ENCODE measurements at places on chromosomes 3 and 15.

- DNase-seq: no peak
Measured at GRCh38 chr3:187130346-187131066, 8.8 kb downstream of the RPL39L start.

DNA sequence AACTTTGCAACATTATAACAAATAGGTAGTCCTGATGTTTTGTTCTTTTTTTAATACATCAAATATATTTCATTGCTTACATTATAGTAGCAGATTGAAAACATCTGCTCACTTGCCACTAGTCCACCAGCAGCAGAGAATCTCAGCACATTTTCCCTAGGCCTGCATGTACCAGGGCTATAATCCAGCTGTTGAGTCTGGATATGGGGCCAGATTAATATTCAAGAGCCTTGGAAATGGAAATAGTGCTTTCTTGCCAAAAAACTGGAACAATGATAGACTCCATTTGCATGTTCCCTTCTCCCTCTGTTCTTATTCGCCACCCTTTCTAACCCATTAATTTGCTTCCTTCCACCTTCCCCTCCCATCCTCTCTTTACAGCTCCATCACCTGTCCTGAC, 288.0 kb downstream of the EPHA3 start:
- DNase-seq: no peak

DNA sequence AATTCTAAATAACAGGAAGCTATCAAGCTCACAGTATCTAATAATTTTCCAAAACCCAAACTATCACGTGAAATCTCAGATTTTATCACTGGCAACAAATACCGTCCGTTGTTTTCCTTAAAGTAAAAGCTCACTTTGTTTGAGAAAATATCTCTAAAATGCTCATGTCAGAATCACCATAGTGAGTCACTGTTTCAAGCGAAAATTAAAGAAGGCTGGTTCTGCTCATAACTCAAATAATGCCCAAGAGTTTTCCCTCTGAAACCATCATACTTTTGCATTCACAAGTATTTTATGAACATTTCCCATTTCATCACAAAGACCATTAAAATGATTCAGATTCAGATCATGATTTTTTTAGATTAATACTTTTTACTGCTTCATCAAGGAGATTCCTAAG, 50.6 kb downstream of the TBL1XR1 start:
- DNase-seq: no peak

GRCh38 chr3:140724856-140725812, 47.3 kb downstream of the TRIM42 start:
- no peak for DNase-seq

DNA sequence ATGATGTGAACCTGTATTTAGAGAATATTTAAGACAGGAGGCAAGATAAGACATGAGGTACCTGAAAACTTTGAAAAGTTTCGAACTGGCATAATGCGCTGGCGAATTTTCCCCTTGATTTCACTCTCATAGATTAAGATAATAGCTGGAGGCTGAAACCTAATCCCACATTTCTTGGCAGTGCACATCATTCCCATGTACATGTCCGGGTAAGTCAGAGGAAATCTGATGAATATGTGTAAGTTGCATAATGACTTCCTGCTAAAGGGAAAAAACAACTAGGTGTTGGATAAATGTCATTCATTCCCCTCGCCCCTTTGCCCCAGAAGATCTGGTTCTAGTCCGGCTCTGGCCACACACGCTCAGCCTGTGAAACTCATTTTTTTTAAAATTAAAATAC, 3.6 kb downstream of the CEP19 start:
- no peak for DNase-seq

DNA sequence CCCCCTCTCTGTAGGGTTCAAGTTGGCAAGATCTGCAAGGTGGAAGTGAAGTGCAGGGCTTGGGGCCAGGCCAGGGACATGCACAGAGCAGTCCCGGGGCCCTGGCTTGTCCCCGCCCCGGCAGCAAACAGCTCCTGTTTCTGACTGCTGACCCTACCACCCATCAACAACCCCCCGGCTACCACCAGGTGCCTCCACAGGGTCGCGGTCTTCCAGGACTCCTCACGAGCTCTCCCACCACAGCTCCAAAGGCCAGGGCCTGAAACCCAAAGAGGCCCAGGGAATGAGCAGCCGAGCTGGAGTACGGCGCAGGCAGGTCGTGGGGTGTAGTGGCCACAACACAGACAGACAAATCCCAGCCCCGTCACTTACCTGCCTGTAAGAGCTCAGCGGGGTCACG, 121.3 kb upstream of the SMAD3 start:
- DNase-seq: no peak

GRCh38 chr15:91099616-91099994, 452 bp upstream of the SV2B start:
- peak; percentile 23 for DNase-seq

GRCh38 chr3:186109897-186110803, 1.3 kb upstream of the ETV5 start:
- DNase-seq: peak; percentile 20

DNA sequence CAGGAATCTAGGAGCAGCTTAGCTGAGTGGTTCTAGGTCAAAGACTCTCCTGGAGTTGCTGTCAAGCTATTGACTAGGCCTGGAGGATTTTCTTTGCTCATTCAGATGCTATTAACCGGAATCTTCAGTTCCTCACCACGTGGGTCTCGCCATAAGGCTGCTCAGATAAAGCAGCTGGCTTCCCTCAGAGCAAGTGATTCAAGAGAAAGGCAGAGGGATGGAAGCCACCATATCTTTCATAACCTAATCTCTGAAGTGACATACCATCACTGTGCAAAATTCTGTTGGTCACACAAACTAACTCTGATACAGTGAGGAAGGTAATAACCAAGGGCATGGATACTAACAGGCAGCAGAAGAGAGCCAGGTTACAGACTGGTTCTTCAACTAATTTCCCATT, 72.7 kb upstream of the FLNB start:
- DNase-seq: no peak

DNA sequence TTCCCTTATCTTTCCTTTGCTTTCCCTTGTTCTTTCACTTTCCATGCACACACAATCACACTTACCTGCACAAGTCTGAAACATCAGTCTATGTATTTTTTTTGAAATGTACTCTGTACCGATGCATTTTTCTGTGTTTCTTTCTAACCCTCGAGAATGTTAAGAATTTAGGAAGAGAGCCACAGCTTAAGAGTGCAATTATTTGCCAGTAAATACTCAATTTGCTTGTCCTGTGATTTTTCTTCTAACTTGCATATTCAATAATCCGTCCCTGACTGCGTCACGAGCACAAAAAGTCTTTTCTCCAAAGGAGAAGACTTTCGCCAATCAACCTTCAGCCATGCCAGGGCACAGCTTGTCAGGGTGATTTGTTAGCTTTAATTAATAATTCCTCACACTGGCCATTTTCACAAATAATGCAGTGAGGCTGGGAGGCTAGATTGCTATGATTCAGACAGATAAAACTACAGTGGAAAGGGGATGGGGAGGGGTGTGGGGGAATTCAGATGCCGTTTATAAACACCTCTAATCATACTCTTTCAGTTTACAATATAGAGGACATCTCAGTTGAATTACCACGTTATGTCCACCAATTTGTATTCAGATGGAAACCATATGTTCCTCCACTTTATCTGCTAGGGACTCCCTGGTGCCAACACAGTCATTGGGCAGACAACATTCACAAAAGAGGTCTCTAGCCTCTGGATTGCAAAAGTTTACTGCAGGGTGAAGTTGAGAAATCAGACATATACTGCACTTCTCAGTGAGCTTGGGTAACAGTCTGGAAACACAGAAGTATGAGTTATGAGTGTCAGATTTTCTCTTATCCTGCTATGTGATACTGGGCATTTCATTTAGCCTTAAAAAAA, 388.0 kb downstream of the ZBTB20 start:
- no peak for DNase-seq

- DNase-seq: no peak
Measured at GRCh38 chr15:95605098-95605497, 725.4 kb upstream of the NR2F2 start.

DNA sequence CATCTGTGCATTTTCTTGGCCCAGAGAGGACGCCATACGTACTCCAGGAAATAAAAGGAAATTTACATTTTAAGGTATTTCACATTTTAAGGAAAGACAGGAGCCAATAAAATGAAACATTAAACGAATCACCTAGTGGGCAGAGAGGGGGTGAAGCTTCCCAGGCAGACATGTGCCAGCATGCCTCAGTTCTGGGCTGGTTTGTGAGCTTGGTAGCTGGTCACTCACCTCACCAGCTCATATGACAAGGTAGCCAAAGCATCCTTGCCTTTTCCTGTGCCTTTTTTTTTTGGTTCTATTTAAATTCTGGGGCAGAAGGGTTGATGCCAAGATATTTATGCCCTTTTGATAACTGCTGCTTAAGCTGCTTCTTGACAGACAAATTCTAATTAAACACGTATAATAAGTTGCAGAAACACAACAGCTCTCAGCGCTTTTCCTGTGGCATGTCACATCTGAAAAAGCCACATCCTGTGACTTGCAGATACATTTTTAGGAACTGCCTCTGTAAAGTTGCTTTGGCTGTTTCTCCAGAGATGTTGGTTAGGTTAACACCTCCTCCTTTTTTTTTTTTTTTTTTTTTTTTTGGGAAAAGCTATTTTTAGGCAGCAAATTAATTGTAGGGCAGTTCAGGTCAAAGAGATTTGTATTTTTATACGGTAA, 218.6 kb downstream of the PDCD6IP start:
- DNase-seq: no peak

GRCh38 chr3:374459-374858, 177.9 kb downstream of the CHL1 start:
- no peak for DNase-seq

GRCh38 chr3:15263926-15264325, 57.9 kb downstream of the CAPN7 start:
- no peak for DNase-seq

- DNase-seq: no peak
Measured at GRCh38 chr3:172129850-172130716, 90.7 kb downstream of the FNDC3B start.

DNA sequence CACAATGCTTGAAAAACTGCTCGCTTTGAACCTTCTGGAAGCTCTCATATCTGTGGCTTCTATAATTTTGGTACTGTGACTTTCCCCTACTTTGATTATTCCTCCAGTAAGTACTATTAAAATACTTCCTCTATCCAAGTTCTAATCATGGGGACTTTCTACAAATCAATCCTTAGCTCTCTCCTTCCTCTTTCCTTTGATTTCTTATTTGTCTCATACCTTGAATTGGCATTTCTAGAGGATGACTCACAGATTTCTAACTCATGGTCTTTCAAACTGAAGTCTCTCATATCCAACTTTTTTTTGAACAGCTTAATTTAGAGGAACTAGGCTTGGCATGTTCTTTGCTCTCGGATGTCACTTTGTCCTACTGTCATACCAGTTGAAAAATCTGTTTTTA, 241.8 kb downstream of the TBC1D5 start:
- DNase-seq: no peak

GRCh38 chr15:85477730-85478129, 97.3 kb downstream of the AKAP13 start:
- no peak for DNase-seq

DNA sequence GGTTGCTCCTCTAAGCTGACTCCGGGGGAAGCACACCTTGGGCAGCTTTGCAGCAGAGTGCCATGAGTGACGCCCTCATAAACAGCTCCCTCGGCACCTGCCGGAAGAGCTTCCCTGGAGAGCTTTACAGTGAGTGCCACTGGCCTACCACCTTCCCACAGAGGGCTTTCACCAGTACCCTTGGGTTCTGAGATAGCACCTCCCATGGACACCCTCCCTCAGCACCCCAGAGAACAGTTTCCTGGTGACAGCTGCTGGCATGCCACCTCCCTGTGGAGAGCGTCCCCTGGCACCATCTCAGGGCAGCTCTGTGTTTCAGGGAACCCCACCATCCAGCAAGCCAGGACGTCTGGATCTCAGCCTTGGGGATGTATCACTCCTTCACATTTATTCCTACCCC, 49.1 kb downstream of the RUBCN start:
- DNase-seq: no peak

DNA sequence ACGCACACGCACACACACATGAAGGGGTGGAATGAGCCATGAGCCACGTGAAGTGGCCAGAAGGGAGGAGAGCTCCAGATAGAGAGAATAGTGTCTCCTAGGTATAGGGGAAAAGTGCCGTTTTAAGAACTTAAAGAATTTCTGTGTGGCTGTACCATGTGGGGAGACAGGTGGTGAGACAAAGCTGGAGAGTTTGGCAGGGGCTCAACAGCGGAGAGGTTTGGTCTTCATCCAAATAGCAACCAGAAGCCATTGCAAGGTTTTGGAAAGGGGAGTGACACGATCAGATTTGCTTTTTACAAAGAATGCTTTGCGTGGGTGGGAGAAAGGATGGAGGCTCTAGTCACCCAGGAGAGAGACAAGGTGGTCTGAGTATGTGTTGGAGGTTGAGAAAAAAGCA, 146.0 kb downstream of the IL20RB start:
- DNase-seq: no peak

GRCh38 chr3:9172851-9173321, 76.6 kb downstream of the SRGAP3 start:
- no peak for DNase-seq

GRCh38 chr15:29860872-29861271, 38.6 kb upstream of the TJP1 start:
- DNase-seq: no peak

GRCh38 chr15:39156646-39157250, 424.1 kb upstream of the THBS1 start:
- no peak for DNase-seq
